ENCODE measurements at places on chromosomes 2 and 18.

GRCh38 chr2:193469251-193469650 lies 1274.5 kb upstream of the TMEFF2 start:
- DNase-seq, result no peak

- no peak for DNase-seq
These were observed 15.8 kb upstream of the RTTN start for GRCh38 chr18:70221156-70221914.

GRCh38 chr18:27227721-27228120 lies 42.6 kb upstream of the CHST9 start:
- DNase-seq, result no peak

GRCh38 chr18:23284629-23285028 lies 149.3 kb downstream of the CABLES1 start:
- DNase-seq, result no peak

Data from NCI-H748 treated with DMSO at 0.1 percent for 48 hours (cell line).